ENCODE measurements at places on chromosomes 11 and 22.

DNA sequence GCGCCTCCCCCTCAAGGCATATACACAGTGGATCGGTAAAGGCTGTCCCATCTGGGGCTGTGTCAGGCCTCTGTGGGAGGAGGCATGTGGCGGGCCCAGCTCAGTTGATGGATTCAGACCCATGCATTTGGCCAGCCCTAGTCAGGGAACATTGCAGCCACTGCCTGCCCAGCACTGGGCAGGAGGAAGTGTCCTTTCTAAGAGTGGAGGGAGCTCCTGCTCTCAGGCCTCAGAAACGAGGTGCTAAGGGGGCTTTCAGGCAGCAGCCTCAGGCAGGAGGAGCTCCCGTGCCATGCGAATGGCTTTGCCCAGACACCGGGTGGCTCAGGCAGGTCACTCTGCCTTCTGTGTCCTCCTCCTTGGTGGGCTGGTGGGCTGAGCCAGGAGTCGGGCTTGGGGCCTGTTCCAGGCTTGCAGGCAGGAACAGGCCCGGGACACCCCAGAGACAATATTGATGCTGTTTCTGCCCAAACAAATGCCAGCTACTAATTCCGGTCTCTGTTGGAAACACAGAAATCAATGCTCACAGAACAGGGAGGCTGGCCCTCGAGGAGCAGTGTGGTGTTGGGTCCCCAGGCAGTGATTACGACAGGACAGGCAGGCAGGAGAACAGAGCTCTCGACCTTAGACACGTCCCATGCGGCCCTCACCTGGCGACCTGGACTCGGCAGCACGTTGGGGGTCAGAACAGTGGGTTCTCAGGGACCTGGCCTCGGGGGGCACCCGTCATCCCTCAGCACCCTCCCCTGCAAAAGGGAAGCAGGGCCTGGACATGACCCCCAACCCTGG is 42.3 kb upstream of the CCDC188 start:
- DNase-seq = no peak

DNA sequence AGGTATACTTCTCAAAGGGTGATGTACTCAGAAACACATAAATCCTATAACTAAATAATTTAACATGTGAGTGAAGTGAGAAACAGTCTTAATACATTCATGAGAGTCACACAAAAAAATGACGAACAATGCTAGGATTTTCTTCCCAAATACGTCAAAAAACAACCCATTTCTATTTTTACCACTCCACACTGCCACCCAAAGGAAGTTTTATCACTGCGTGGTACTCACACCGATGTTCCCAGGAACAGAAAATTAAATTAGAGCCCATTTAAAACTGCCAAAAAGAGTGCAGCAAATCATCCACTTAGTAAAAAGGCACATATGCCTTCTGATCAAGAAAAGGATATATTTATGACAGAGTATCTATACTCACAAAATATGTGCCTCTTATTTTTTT is 710.9 kb upstream of the FAT3 start:
- DNase-seq = no peak

DNA sequence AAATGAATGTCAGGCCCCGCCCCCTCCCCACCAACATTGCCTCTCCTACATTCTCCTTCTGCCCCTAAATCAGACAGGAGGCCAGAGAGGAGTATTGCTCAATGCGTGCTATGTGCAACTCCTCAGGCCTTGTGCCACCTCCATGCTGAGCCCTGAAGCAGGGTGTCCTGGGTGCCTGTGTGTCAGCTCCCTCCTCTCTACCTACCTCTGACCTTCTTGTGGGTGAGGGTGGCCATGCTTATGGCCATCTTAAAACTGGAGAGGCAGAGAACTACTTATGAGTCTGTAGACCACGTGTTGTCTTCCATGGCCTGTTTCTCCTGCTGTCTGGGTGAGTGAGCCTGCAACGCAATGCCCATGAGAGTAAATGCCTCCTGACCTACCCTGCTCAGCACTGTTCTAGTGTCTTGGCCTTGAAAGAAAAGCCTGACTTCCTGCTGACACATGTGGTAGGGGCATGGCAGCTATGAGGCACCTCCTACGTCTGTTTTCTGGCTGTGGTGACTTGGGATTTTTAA is 10.5 kb downstream of the MCAM start:
- no peak for DNase-seq

DNA sequence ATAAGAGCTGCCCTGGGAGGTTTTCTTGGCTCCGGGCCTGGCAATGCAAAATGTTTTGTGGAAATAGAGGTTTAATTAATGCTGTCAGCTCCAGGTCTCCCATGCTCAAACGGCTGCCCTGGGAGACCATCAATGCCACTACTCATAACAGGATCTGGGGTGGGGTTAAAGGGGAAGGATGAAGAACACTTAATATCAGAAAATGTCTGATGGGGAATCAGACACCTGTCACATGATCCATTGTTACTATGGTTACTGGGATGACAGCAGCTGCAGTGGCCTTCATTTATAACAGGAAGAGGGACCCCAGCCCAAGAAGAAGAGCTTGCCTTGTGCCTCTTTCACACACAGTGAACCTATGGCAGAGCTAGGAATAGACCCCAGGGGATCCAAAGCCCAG is 2.2 kb upstream of the SYT13 start:
- DNase-seq = no peak

- DNase-seq = peak; percentile 20
These were observed 76.9 kb upstream of the CTSC start for GRCh38 chr11:88414385-88414861.

DNA sequence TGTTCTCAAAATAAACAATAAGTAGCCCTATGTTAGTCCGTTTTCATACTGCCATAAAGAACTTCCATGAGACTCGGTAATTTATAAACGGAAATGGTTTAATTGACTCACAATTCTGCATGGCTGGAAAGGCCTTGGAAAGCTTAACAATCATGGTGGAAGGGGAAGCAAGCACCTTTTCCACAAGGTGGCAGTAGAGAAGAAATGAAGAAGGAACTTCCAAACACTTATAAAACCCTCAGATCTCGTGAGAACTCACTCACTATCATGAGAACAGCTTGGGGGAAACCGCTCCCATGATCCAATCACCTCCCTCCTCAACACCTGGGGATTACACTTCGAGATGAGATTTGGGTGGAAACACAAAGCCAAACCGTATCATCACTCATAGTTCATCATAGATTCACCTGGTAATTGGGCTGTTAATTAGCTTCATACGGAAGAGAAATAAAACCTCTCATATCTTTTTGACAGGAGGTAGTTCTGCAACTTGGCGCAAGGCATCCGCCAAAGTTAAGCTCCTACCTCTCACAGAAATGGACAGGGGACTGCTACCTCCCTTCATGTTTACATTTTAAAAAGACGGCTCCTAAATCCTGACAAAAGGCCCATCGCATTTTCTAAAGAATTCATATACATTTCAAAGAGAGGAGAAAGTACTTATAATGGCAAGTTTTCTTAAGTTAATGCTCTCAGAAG is 49.0 kb downstream of the MUC15 start:
- DNase-seq = no peak

DNA sequence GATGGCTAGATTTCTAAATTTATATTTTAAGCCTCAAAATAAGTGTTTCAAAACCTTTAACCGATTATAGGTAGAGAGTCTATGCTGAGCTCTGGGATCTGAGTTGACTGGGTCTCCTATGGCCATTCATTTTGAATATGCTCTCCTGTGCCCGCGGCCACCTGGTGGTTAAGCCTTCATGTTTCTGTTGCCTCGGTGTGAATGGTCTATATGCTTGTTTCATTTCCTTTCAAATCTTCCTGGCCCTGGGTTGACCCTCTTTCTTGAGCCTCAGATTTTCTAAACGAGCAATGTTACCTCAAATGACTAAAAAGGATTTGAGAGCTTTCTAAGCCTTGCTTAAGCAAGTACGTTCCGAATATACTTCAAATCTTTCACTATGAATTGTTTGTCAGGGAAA is 789.4 kb upstream of the KIRREL3 start:
- no peak for DNase-seq

- DNase-seq = no peak
These were observed 127.4 kb downstream of the WT1 start for GRCh38 chr11:32307913-32308312.

GRCh38 chr22:19991645-19992451 is 24.8 kb downstream of the ARVCF start:
- no peak for DNase-seq

GRCh38 chr22:24486501-24486921 is 8.6 kb upstream of the UPB1 start:
- DNase-seq = no peak

- DNase-seq = no peak
These were observed 638 bp downstream of the NRGN start for GRCh38 chr11:124740277-124740882.

DNA sequence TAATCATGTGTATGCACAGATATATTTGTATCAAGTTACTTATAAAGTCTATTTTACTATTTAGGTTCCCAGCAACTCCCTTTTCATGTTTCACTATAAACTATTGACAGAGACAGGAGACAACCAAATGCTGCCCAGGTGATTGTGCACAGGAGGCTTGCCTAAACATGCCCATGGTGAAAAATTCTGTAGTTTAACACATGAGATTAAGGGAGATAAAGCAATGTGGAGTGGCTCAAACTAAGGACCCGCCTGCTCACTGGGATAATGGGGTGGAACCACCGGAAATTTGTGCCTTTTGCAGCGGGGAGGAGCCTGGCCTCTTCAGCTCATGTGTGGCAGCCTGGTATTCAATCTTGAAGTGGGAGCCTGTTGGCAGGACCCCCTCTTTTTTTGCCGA is 459.5 kb upstream of the CNTN5 start:
- no peak for DNase-seq

Data from hippocampal formation (tissue), 2 donors.